ENCODE measurements at places on chromosomes 6 and 20. TPM values are rescaled to one million over a fixed set of nuclear protein-coding genes. Genes with fewer than 3 reads are reported as not detected.

The PTCRA gene
- total RNA-seq = not detected

The TOX2 gene
- total RNA-seq = 3.3 TPM

The CLDN20 gene
- not detected for total RNA-seq

The SLC24A3 gene
- total RNA-seq = 0.51 TPM

The SLC22A23 gene
- 12.5 TPM for total RNA-seq
